NCI-H146 (cell line): ENCODE measurements at places on chromosomes 2 and 18.

DNA sequence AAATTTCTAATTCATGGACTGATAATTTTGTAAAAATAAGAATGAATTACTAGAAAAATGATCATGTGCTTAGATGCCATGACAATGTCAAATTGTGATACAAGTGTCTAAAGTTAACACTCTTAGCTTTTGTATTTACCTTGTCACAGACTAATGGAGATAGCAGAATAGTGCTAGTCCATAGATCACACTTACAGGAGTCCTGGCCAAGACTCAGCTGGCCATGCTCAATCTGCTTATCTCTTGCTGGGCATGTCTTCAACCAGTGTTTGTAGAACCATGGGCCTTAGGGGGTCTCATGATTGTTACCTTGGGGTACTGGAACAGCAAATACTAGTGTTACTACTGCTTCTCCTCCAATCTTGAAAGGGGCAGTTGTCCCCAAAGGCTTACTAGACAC is 44.0 kb downstream of the TET3 start:
- no peak for DNase-seq

GRCh38 chr2:127672341-127673224 is 2.7 kb downstream of the LIMS2 start:
- DNase-seq, result no peak

GRCh38 chr2:137967042-137967441 is 2.8 kb downstream of the HNMT start:
- DNase-seq, result no peak

GRCh38 chr2:10217489-10218435 is 84.9 kb upstream of the HPCAL1 start:
- no peak for DNase-seq

GRCh38 chr2:46657042-46657504 is 177.7 kb downstream of the TMEM247 start:
- peak; percentile 58 for DNase-seq

GRCh38 chr2:164560902-164561301 is 60.4 kb downstream of the GRB14 start:
- DNase-seq, result no peak

GRCh38 chr2:24926602-24927252 is 6.7 kb upstream of the ADCY3 start:
- peak; percentile 51 for DNase-seq

- peak; percentile 80 for DNase-seq
Measured at GRCh38 chr2:128233790-128234395, 84.8 kb downstream of the HS6ST1 start.
